ENCODE measurements at places on chromosomes 13 and 19.

DNA sequence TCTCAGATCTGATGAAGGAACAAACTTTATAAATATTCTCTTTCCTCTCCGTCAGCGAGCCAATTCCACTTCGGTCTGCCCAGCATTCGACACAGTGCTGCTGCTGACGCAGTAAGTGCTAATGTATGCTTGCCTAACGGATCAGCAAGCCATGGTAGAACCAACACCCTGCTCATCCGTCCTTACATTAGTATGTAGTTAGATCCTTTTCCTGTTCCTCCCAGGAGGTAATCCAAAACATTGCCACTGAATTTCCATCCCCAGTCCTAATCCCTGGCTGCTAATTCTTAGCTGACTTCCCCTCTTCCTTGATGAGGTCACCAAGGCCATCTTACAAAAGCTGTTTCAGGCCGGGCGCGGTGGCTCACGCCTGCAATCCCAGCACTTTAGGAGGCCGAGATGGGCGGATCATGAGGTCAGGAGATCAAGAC, 88.0 kb downstream of the STARD13 start:
- no peak for DNase-seq

DNA sequence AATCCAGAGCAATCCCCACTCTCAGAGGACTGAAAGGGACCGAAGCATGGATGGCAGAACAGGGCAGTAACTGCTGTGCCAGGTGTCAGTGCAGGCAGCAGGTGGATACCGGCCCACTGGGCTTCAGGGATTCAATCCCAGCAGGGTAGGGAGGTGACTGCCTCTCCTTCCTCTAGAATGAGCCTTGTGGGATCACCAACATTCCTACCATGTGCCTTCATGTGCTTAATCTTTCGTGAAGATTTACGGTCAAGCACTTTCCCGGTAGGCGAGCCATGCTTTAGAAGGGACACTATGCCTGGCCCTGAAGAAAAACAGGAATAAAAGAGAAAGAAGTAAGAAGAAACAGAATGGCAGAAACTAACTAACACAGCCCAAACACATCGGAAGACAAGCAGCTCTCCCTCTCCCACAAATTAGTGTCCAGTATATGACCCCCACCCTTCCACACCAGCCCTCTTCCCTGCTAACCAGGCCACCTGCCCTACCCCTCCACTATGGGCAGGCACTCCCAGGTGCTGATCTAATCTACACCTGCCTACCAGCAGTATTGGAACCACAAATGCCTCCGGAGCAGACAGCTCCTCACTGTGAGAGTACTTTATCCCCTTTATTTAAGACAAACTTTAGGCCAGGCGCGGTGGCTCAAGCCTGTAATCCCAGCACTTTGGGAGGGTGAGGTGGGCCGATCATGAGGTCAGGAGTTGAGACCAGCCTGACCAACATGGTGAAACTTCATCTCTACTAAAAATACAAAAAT, 162.5 kb downstream of the NUFIP1 start:
- no peak for DNase-seq

GRCh38 chr19:53177986-53178385, 15.2 kb downstream of the ZNF665 start:
- DNase-seq: no peak

DNA sequence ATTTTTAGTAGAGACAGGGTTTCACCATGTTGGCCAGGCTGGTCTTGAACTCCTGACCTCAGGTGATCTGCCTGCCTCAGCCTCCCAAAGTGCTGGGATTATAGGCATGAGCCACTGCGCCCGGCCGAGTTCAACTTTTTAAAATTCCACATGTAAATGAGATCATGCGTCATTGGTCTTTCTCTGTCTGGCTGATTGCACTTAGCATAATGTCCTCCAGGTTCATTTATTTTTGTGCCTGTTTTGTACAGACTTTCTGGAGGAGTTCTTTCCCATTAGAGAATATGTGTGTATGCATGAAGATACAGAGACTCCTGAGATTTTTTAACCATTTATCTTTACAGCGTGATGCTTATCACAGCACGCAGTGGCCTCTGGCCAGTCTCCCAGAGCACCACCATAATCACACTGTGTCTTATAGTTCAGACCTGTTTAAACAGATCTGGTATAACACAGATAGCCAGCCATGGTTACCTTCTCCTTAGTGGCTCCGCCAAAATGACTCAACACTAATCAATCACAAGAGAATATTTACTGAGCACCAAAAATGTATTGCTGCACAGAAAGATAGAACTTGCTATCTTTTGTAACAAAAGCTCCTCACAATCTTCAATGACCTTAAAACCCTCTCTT, 11.4 kb upstream of the STARD13 start:
- DNase-seq: no peak

DNA sequence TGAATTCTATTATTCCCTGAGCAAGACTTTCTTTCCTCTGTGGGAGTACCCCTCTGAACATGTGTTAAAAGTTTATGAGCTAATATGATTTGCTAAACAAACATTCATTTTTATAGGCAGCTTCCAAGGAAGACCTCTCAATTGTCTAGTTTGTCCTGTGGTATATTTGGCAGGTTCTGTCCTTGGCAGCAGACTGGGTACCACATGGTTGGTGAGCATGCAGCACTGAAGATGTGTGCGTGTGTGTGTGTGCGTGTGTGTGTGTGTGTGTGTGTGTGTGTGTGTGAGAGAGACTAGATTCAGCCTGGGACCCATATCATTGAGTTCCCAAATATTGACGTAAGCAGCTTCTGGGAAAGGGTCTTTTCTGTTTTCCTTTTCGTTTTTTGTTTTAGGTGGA, 24.0 kb downstream of the FGF9 start:
- no peak for DNase-seq

- no peak for DNase-seq
These were observed 41.8 kb upstream of the PNMA8B start for GRCh38 chr19:46537136-46538097.

- no peak for DNase-seq
These were observed 669.2 kb downstream of the DIAPH3 start for GRCh38 chr13:59494560-59494970.

DNA sequence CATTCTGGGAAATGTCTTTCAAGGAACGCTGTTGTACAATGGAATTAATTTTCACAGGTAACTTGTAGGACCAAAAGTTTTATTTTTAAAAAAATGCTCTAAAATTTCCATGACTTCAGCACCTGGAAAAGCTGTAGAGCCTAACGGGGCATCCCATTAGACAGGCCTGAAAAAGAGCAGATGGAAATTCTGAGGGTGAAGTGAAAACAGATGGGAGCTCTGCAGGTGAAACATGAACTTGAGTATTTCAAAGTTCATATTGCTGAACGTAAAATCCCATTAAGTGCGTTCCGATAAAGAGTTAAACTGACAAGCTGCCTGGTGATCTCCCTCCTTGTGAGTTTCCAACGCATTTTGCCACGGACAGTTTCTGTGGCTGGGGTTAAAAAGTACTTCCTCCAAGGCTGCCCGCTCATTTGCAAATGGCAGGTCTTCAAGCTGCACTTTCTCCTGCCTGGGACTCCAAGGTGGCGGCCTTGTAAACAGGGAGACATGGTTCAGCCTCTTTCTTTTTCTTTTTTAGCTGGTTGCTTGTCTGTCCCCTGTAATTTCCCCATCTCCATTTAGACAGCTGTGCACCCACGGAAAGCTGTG, 450.4 kb downstream of the FGF9 start:
- no peak for DNase-seq

GRCh38 chr19:8610936-8611300, 403 bp upstream of the ADAMTS10 start:
- no peak for DNase-seq

GRCh38 chr13:27810009-27810408, 17.7 kb downstream of the GSX1 start:
- no peak for DNase-seq

DNA sequence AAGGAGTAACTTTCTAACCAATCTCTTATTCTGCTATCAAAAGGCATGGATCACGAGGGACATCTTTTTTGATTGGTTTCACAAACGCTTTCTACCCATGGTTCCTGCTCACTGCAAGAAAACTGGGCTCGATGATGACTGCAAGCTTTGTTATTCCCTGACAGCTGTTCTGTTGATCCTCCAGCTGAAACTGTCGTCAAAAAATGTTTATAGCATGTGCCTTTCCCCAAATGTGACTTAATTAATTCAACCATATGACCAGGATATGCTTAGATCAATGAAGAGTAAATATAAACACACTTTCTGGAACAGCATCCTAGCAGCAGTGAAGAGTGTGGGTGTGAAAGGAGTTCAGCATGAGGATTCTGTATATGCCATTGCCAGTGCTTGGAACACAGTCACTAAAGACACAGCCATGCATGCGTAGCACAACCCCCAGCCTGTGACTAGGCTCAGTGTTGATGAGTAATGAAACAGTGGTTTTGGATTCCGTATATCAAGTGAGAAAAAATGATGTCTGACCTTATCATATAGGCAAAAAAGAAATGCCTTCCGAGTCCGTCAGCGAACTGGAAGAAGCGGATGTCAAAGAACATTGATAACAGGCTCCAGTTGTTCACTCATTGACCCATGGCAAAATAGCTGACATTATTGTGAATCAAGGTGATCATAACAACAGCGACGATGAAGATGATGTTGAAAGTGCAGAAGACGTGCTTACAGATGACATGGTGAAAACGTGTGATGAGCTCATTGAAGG, 347.4 kb downstream of the FGF9 start:
- no peak for DNase-seq

GRCh38 chr19:35460608-35461007, 12.6 kb downstream of the FFAR2 start:
- DNase-seq: no peak

DNA sequence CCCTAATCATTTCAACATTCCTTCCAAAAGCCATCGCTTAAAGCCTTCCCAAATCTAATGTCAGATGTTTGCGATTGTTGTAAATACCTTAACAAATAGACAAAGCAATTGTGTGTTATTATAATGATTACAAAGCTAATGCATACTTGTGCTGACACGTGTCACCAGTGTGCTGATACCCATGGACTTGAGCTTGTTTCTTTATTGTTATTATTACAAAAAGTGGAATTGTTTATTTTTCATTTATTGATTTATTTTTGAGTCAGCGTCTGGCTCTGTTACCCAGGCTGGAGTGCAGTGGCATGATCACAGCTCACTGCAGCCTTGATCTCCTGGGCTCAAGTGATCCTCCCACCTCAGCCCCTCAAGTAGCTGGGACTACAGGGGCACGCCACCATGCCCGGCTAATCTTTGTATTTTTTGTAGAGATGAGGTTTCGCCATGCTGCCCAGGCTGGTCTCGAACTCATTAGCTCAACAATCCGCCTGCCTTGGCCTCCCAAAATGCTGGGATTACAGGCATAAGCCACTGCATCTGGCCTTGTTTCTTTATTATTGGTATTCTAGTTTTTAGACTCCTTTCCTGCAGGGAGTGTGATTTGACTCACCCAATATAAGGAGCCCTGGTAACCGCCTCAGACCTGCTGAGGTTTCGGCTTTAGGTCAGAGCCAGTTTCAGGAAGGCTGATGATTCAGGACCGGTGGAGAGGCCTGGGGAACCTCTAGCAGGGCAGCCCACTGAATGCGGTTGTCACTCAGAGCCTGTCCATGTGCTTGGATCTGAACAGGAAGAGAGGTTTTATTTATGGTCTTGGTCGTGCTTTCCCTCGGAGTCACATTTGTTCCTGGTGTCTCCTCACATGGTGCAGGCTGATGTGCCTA, 2.1 kb upstream of the FBXO17 start:
- DNase-seq: no peak

DNA sequence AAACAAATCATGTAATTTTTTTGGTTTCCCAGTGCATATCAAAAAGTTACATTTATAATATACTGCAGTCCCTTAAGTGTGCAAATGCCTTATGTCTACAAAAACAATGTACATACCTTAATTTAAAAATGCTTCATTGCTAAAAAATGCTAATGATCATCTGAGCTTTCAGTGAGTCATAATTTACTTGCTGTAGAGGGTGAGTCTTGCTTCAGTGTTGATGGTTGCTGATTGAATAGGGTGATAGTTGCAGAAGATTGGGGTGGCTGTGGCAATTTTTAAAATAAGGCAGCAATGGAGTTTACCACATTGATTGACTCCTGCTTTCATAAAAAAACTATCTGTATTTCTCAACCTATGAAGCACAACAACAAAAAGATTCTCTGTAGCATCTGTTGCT, 613.9 kb downstream of the TBC1D4 start:
- DNase-seq: no peak

DNA sequence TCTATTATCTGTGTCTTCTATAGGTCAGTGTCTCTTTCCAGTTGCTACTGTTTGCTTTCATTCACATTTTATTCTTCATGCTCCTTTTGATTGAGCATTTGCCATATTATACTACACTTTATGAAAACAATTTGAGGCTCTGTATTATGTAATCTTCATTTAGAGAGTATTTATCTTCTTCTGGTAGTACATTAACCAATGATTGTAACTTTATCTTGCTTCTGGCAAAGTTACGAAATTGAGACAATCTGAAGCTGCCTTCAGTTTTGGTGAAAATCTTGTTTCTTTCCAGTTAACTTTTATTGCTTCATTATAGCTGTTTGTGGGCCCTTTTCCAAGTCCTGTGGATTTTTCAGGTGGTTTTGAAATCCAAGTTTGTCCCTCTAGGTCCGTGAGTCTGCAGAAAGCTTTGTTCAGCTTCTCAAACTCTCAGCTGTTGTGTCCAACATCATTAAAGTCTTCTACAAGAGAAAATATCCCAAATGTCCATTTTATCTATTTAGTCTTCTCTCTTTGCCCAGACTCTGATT, 1255.4 kb upstream of the SPRY2 start:
- DNase-seq: no peak

DNA sequence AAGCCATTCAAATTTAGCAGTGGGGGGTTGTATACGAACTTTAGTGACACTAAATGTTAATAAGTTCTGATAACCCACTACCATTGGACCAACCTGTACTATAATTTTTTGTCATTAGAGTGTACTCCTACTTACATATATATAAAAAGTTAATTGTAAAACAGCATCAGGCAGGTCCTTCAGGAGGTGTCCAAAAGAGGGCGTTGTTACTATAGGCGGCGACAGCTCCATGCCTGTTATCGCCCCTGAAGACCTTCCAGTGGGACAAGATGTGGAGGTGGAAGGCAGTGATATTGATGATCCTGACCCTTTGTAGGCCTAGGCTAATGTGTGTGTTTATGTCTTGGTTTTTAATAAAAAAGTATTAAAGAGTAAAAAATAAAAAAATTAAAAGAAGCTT, 27.5 kb downstream of the SPRYD7 start:
- no peak for DNase-seq

- no peak for DNase-seq
These were observed 61.7 kb downstream of the PDS5B start for GRCh38 chr13:32647926-32648325.

GRCh38 chr13:46894568-46894967, 2.3 kb downstream of the HTR2A start:
- no peak for DNase-seq

GRCh38 chr13:32849369-32849768, 166.9 kb upstream of the KL start:
- peak; percentile 23 for DNase-seq

GRCh38 chr19:7288131-7288530, 6.1 kb downstream of the INSR start:
- DNase-seq: no peak

DNA sequence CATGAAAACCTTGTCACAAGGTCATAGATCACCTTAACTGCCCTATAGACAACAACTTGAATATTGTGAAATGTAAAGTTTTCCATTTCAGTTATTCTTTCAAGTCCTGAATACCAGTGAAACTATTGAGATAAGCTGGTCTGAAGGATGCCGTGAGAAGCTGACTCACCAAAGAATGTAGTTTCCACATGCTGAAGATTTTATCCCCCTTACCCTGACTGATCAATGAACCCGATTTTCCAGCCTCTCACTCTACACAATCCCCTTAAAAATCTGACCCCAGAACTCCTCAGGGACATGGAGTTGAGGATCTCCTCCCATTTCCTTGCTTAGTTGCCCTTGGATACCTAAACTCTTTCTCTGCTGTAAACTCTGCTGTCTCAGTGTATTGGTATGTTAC, 67.5 kb downstream of the POSTN start:
- no peak for DNase-seq

GRCh38 chr19:47107202-47107952, 6.2 kb downstream of the ZC3H4 start:
- no peak for DNase-seq
